Astrocyte (in vitro differentiated cells and primary cell): ENCODE measurements at places on chromosomes 3 and 15. TPM values are rescaled to one million over a fixed set of nuclear protein-coding genes. Genes with fewer than 3 reads are reported as not detected.
A peak's percentile ranks its signal among the peaks of the same experiment; 100 is the strongest.

GRCh38 chr15:32819448-32819847 is 101.6 kb downstream of the GREM1 start:
- peak overlapping the region; percentile 53 for H3K27ac ChIP-seq
- no peaks in the 10 kb centered on the region for H3K36me3 ChIP-seq
- DNase-seq: peak; percentile 25
- no peaks in the 10 kb centered on the region for H3K27me3 ChIP-seq
- H3K4me1 ChIP-seq: peaks cover 18% of the 10 kb centered on the region

GRCh38 chr3:126521122-126521891 is 2.6 kb upstream of the CHST13 start:
- H3K4me1 ChIP-seq: peaks cover 7% of the 10 kb centered on the region
- no peak for DNase-seq
- H3K4me3 ChIP-seq: no peak overlapping the region
- H3K27ac ChIP-seq: no peak overlapping the region
- H3K27me3 ChIP-seq: peaks cover 26% of the 10 kb centered on the region

GRCh38 chr3:30596152-30596551 is 10.2 kb upstream of the TGFBR2 start:
- H3K4me1 ChIP-seq: peaks cover 12% of the 10 kb centered on the region
- DNase-seq: no peak

DNA sequence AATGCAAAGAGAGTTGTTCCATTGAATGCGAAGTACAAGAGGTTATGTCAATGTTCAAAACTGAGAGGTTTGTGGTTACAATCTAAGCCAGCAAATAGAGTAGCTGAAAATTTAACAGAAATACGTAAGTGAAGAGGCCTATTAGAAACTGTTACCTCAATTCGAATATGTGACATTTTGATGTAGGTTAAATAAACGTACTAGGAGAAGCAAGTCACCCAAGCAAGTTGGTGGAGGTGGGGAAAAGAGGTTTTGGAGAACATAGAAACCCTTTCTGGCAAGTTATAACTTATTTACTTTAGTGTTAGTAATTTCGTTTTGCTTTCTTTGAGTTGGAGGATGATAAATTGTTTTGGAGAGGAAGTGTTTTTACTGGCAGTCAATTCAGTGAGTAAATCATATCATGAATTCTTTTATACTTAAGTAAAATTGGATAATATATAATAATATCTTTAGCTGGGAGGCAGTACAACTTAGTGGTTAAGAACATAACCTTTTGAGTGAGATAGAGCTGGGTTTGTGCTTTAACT is 91.2 kb upstream of the NAALADL2 start:
- peaks cover 8% of the 10 kb centered on the region for H3K4me1 ChIP-seq
- H3K4me3 ChIP-seq: no peak overlapping the region
- H3K27me3 ChIP-seq: no peaks in the 10 kb centered on the region
- DNase-seq: peak; percentile 87

GRCh38 chr15:88803920-88804247 is 648 bp downstream of the ACAN start:
- peaks cover 9% of the 10 kb centered on the region for H3K4me1 ChIP-seq
- no peak overlapping the region for H3K27ac ChIP-seq
- no peaks in the 10 kb centered on the region for H3K36me3 ChIP-seq

DNA sequence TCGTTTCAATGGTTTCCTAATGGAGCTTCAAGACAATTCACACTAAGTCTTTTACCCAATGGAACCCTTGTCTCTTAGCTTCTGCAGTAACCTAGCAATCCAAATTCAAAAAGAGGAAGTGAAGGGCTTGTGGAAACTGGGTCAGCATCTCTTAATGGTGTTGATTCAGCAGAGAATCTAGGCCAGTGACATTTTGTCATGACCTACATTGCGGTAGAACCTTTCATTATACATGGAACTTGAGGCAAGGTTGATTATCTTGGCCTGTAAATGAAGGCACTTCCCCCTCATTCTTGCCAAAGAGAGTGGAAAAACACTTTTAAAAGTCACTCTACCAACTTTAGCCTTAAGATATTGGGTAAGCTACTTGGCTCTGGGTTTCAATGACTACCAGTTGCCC is 42.8 kb downstream of the C2CD4B start:
- H3K27ac ChIP-seq: no peak overlapping the region
- H3K4me1 ChIP-seq: peaks cover 11% of the 10 kb centered on the region
- H3K4me3 ChIP-seq: no peak overlapping the region

- no peak for DNase-seq
- no peaks in the 10 kb centered on the region for H3K36me3 ChIP-seq
- H3K27me3 ChIP-seq: no peaks in the 10 kb centered on the region
- no peaks in the 10 kb centered on the region for H3K4me1 ChIP-seq
- H3K27ac ChIP-seq: no peak overlapping the region
- H3K4me3 ChIP-seq: no peak overlapping the region
Measured at GRCh38 chr3:129703913-129704312, 97.4 kb upstream of the PLXND1 start.

DNA sequence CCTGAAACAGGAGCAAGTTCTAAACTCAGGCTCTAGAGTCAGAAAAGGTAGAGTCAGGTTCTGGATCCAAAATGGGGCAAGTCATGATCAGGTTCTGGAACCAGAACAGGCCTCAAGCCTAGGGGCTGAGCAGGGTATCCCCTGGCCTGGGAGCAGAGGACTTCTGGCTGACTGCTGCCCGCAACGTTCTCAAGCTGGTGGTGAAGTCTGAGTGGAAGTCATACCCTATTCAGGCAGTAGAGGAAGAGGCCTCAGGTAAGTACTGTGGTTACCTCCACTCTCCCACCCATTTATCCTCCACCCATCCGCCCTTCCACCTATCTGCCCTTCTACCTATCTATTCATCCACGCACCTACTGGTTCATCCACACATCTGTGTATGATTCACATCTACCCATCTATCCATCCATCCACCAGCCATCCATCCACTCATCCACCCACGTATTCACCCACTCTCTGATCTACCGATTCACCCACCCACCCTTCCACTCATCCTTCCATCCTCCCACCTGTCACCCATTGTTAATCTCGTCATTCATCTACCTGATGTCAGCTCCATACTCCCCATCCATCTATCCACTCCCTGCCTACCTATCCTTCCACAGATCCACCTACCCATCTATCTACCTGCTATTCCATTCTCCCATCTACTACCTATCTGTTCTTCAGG is 8.7 kb downstream of the TTLL3 start:
- H3K27me3 ChIP-seq: no peaks in the 10 kb centered on the region
- no peak overlapping the region for H3K4me3 ChIP-seq
- H3K27ac ChIP-seq: no peak overlapping the region
- no peaks in the 10 kb centered on the region for H3K36me3 ChIP-seq
- no peaks in the 10 kb centered on the region for H3K4me1 ChIP-seq

DNA sequence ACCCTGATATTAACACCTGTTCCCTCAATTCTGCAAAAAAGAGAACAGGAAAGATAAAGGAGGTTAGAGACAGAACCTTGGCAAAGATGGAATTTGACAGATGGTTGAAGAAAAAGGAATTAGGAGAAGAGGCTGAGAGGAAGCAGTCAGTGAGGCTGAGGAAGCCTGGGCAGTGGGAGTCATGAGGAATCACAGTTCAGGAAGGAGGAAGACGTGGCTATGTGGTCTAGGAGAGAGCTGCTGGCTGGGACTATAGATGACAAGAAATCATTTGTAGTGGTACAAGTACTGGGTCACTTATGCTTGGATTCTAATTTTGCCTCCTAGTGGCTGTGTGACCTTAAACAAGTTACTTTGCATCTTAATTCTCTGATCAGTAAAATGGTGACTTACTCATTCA is 49.0 kb downstream of the LARS2 start:
- H3K4me1 ChIP-seq: no peaks in the 10 kb centered on the region
- H3K27ac ChIP-seq: no peak overlapping the region
- no peaks in the 10 kb centered on the region for H3K27me3 ChIP-seq
- H3K4me3 ChIP-seq: no peak overlapping the region

DNA sequence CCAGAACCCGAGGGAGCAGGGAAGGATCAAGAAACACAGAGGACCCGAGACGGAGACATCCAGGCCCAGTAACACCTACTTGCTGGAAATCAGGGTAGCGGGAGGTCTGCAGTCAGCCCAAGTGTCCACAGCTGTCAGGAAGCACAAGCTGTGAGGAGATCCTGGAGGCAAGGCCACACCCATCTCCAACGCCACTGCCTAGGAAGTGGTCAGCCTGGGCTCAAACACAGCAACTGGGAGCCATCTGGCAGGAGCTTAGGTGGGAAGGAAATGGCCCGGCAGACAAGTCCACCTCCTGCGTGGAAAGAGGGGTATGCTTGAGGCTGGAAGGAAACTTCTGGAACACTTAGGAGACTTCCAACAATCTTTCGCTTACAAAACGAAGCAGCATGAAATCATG is 407.1 kb downstream of the VPS13C start:
- no peaks in the 10 kb centered on the region for H3K36me3 ChIP-seq
- no peak for DNase-seq
- H3K4me1 ChIP-seq: no peaks in the 10 kb centered on the region
- H3K4me3 ChIP-seq: no peak overlapping the region
- no peaks in the 10 kb centered on the region for H3K27me3 ChIP-seq
- no peak overlapping the region for H3K27ac ChIP-seq

DNA sequence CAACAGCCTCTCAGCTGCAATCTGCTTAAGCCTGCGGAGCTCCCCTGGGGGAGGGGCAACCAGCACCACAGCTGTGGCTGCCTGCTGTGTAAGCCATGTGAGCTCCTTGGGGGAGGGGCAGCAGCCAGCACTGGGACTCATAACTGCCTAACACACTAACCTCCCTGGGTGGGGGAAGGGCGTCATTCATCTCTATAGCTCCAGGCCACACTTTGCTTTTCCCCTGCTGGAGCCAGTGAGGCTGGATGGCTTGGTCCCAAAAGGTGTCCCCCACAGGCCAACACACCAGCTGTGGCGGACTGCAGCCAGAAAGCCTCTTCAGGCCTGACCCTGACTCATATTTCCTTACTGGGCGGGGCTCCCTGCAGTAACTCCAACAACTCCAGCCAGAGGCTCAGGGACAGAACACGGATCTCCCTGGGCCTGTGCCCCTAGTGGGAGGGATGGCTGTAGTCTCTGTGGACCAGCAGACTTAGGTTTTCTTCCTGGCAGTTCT is 129.8 kb downstream of the PPM1L start:
- peak; percentile 58 for DNase-seq
- H3K4me3 ChIP-seq: no peak overlapping the region
- no peak overlapping the region for H3K27ac ChIP-seq
- H3K27me3 ChIP-seq: no peaks in the 10 kb centered on the region
- no peaks in the 10 kb centered on the region for H3K36me3 ChIP-seq

GRCh38 chr3:149233323-149233722 is 11.7 kb upstream of the CP start:
- no peaks in the 10 kb centered on the region for H3K36me3 ChIP-seq
- no peaks in the 10 kb centered on the region for H3K27me3 ChIP-seq
- no peaks in the 10 kb centered on the region for H3K4me1 ChIP-seq
- H3K4me3 ChIP-seq: no peak overlapping the region
- no peak overlapping the region for H3K27ac ChIP-seq

- no peak for DNase-seq
- H3K4me1 ChIP-seq: peaks cover 22% of the 10 kb centered on the region
- no peaks in the 10 kb centered on the region for H3K36me3 ChIP-seq
- H3K4me3 ChIP-seq: no peak overlapping the region
- H3K27me3 ChIP-seq: no peaks in the 10 kb centered on the region
Measured at GRCh38 chr3:170431054-170431453, 12.4 kb downstream of the CLDN11 start.

DNA sequence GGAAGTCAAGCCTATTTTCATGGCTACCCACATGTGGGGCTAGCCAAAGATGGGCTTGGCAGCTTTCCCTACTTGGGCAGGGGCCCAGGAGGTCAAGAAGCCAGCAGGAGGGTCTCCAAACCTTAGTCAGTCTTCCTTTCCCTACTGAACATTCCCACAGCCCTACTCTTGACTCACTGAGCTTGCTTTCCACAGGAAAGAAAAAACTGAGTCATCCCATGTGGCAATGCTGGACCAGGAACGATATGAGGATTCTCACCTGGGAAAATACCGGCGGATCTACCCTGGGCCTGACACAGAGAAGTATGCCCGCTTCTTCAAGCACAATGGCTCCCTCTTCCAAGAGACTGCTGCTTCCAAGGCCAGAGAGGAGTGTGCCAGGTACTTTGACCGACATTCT is 3.7 kb upstream of the NGRN start:
- no peak overlapping the region for H3K27ac ChIP-seq
- H3K27me3 ChIP-seq: no peaks in the 10 kb centered on the region
- no peaks in the 10 kb centered on the region for H3K36me3 ChIP-seq
- H3K4me1 ChIP-seq: peaks cover 18% of the 10 kb centered on the region
- H3K4me3 ChIP-seq: no peak overlapping the region

- H3K4me3 ChIP-seq: no peak overlapping the region
- no peaks in the 10 kb centered on the region for H3K36me3 ChIP-seq
- no peak overlapping the region for H3K27ac ChIP-seq
- H3K4me1 ChIP-seq: no peaks in the 10 kb centered on the region
- H3K27me3 ChIP-seq: no peaks in the 10 kb centered on the region
Measured at GRCh38 chr15:94040541-94041248, 190.7 kb upstream of the MCTP2 start.

DNA sequence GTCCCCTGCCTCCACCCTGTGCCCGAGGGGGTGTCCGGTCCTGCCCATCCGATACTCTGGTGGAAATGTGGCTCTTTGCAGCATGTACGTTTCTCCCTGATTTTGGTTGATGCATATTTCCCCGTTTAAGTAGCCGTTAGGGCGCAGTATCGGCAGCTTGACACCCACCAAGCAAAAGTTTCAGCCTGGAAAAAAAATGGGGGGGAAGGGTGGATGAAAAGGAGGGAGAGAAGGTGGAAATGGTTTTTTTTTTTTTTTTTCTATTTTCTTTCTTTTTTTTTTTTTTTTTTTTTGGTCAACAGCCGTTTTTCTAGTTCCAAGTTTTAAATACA is 1.3 kb downstream of the RAP2B start:
- peak; percentile 39 for DNase-seq
- H3K36me3 ChIP-seq: no peaks in the 10 kb centered on the region
- H3K4me1 ChIP-seq: peaks cover 17% of the 10 kb centered on the region
- H3K27me3 ChIP-seq: no peaks in the 10 kb centered on the region
- peak overlapping the region; percentile 83 for H3K27ac ChIP-seq
- H3K4me3 ChIP-seq: peak overlapping the region; percentile 97

DNA sequence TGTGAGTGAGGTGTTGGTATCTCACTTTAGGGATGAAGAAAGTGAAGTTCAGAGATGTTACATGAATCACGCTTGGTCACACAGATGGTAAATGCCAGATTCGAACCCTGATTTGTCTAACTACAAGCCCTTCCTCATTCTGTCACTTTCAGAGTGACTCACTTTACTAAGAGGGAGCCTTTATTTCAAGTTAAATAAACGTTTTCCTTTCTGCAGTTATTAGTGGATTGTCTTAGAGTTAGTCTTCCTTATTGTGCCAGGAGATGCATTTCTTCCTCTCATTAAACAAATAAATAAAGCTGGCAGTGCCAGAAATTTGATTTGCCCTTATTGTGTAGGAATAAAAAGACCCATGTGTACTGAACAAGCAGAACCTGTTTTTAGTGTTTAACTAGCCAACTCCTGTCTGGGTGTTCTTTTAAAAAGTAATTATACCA is 162.5 kb downstream of the AKAP13 start:
- H3K4me3 ChIP-seq: no peak overlapping the region
- DNase-seq: no peak
- H3K27ac ChIP-seq: no peak overlapping the region
- no peaks in the 10 kb centered on the region for H3K36me3 ChIP-seq

GRCh38 chr3:181568248-181568647 is 143.5 kb upstream of the SOX2 start:
- peak overlapping the region; percentile 1 for H3K27ac ChIP-seq
- H3K27me3 ChIP-seq: no peaks in the 10 kb centered on the region
- no peak overlapping the region for H3K4me3 ChIP-seq

GRCh38 chr3:111692593-111693552 is 97.7 kb upstream of the ZBED2 start:
- H3K27me3 ChIP-seq: no peaks in the 10 kb centered on the region
- no peaks in the 10 kb centered on the region for H3K36me3 ChIP-seq
- no peak overlapping the region for H3K27ac ChIP-seq
- H3K4me3 ChIP-seq: no peak overlapping the region
- H3K4me1 ChIP-seq: peaks cover 37% of the 10 kb centered on the region

The PP2D1 gene
- total RNA-seq: not detected in 2 replicates

The ZNF106 gene
- 60.3 and 69.6 TPM in 2 replicates for total RNA-seq

The ATP13A5 gene
- total RNA-seq: not detected in 2 replicates

The PLSCR4 gene
- total RNA-seq: 1.1 and 1.3 TPM in 2 replicates

The KBTBD12 gene
- total RNA-seq: not detected in 2 replicates
